Panc1 (cell line): ENCODE measurements at places on chromosomes 12 and 14. TPM values are rescaled to one million over a fixed set of nuclear protein-coding genes. Genes with fewer than 3 reads are reported as not detected.

TSPAN11 gene
- not detected for total RNA-seq

ANO2 gene
- total RNA-seq = not detected

AJUBA gene
- 50.2 TPM for total RNA-seq

PLEK2 gene
- total RNA-seq = 9.1 TPM

BHLHE41 gene
- total RNA-seq = 147 TPM

SYT1 gene
- total RNA-seq = 3.0 TPM

CD163L1 gene
- not detected for total RNA-seq

LRIG3 gene
- total RNA-seq = 12.1 TPM

DHRS2 gene
- total RNA-seq = 1.0 TPM

WDHD1 gene
- 21.7 TPM for total RNA-seq

MARCHF9 gene
- 2.3 TPM for total RNA-seq

TEX52 gene
- not detected for total RNA-seq

TSPAN8 gene
- 4.2 TPM for total RNA-seq

CBLN3 gene
- 1.0 TPM for total RNA-seq

DNA sequence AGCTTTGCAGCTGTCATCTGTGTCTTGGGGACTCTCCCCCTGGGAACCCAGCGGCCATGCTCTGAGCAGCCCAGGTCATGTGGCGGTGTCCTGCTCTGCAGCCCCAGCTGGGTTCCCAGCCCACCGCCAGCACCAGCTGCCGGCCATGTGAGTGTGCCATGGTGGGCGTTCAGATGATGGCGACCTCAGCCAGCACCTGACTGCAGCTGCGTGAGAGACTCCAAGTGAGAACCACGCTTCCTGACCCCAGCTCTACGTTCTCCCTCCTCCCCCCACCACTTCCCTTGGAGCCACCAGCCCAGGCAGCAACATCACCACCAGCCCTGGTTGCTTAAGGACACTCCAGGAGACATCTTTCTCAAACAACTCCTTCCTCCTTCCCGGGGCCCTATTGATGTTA is 68.8 kb downstream of the SLC24A4 start:
- no peak for DNase-seq

GRCh38 chr14:50943261-50943942 is 881 bp downstream of the PYGL start:
- DNase-seq = no peak

DNA sequence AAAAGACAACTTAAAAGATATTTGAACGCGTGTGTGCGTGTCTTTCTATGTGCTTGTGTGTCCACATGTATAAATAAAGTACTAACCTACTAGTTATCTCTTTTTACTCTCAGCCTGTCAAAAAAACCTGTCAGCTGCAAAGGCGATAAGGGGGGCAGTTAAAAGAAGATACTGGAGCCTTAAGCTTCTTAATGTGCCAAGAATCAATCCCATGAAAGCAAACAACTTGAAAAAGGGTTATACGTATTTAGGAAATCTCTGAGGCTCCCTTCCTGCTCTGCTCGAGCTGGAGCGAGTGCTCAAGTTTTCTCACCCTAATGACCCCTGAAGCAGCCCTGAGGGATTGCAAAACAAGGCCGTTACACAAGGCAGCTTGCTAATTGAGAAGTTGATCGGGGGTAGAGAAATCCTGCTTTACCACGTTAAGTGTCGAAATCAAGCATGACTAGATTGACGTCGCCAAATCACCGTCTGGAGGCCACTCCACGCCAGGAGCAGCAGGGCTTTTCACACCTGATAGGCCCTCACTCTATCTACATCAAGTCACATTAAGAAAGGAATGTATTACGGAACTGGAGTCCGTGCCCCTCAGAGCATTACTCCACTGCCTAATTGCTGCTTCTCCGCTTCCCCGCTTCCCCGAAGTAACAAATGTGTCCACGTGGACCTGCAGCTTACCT is 32.4 kb downstream of the LMO3 start:
- no peak for DNase-seq

DNA sequence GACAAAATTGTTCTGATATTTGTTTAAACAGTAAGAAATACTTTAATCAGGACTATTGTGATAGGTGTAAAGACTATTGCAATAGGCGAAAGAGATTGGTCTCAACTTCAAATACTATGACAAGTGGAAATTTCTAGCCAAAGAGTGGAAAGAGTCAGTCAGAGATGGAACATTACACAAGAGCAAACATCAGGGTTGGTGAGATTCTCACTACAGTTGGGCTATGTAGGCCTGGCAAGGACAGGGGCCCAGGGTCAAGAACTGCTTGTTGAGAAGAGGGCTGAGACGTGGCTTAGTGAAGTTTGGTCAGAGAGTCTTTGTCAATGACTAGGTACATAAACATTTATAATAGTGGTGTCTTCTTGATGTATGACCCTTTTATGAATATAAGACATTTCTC is 19.4 kb downstream of the CAND1 start:
- no peak for DNase-seq

- DNase-seq = no peak
These were observed 364.0 kb downstream of the NRXN3 start for GRCh38 chr14:78534141-78534540.

DNA sequence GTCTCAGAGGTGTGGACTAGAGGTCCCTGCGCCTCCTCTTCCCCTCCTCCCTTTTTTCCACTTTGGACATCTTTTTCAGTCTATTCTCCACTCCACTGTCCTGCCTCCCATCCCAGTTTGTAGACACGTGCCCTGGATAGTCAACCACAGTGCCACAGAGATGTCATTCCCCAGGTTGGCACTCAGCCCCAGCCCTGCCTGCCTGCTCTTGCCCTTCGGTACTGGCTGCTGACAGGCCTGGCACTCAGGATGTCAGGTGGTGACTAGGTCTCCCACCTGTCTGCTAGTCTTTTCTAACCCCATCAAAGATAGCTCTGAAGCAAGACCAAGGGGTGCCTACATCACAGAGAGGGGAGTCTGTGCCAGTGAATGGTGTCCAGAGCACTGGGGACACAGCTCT is 15.8 kb downstream of the KRT71 start:
- DNase-seq = no peak

- DNase-seq = no peak
These were observed 1.4 kb downstream of the FOXA1 start for GRCh38 chr14:37593511-37594237.

DNA sequence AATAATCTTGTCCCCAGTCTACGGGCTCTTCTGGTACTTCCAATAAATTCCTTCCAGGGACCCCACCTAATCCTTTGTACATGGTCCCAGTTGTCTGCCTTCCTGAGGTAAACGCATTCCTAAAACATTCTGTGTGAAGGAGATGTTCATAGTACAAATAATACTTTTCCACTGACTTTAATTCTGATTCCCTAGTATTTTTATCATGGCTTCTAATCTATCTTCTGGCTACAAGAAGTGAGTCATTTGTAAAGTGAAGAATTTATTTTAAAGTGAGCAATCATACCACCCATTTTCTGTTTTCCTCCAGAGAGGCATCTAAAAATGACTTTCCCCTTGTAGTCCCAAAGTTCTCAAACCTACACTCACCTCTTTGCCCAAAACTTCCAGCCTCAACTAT is 65.9 kb upstream of the NUDT4 start:
- DNase-seq = no peak

GRCh38 chr14:68162887-68163286 is 343.3 kb downstream of the RAD51B start:
- DNase-seq = no peak

- DNase-seq = no peak
These were observed 61.0 kb upstream of the PELI2 start for GRCh38 chr14:56057071-56057741.

DNA sequence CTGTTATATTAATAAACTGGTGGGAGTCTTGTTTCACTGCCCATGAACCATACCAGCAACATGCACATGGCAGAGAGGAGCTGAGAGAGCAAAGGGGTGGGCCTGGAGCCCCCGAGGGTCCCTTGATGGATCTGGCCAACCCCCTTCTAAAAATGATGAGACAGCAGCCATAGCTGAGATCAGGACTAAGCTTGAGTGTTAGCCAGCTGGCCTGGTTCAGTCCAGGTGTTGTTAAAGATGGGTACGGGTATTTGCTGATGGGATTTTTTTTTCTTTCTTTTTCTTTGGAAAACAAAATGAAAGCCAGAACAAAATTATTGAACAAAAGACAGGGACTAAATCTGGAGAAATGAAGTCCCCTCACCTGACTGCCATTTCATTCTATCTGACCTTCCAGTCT is 16.0 kb downstream of the PCBP2 start:
- DNase-seq = no peak

GRCh38 chr12:62106547-62107185 is 153.5 kb upstream of the USP15 start:
- no peak for DNase-seq

DNA sequence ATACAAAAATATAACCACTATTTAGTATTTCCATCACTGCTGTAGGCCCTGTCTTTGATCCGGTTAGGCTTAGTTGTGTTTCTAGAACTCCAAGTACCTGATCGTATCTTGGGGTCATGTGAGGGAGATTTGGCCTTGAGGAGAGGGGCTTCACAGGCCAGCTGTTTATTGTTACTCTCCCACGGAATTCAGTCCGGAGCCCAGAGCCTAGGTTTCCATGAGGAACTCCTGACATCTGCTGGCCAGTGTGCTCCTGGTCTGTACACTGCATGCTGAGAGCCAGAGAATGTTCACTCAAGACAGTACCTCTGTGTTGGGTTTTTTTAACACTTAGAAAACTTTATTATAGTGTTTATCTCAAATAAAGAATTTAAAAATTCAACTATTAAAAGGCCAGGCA is 341.0 kb upstream of the TMEM132C start:
- no peak for DNase-seq

- peak; percentile 67 for DNase-seq
These were observed 6.1 kb downstream of the CCDC184 start for GRCh38 chr12:48189331-48190125.

DNA sequence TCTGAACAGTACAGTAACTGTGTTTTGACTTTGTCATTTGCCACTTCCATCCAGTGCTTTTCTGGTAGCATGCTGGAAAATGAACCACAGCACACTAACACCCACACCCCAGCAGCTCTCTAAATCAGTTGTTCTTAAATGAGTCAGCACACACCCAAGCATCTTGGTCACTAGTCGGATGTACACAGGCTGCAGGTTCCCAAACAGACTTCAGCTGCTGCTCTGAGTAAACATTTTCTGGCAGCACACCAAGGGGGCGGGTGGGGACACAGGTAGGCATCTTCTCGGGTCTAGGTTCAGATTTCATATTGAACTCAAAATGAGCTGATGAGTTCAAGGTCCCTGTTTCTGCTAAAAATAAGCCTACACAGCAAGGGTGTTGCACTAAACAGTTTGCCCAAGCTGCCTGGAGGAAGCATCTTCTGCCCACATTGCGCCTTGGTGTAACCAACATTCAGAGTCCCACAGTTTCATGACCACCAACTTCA is 39.8 kb downstream of the IFNG start:
- no peak for DNase-seq

GRCh38 chr12:91274916-91275315 is 92.3 kb upstream of the DCN start:
- no peak for DNase-seq

- no peak for DNase-seq
These were observed 176.2 kb upstream of the NOVA1 start for GRCh38 chr14:26773906-26774593.

DNA sequence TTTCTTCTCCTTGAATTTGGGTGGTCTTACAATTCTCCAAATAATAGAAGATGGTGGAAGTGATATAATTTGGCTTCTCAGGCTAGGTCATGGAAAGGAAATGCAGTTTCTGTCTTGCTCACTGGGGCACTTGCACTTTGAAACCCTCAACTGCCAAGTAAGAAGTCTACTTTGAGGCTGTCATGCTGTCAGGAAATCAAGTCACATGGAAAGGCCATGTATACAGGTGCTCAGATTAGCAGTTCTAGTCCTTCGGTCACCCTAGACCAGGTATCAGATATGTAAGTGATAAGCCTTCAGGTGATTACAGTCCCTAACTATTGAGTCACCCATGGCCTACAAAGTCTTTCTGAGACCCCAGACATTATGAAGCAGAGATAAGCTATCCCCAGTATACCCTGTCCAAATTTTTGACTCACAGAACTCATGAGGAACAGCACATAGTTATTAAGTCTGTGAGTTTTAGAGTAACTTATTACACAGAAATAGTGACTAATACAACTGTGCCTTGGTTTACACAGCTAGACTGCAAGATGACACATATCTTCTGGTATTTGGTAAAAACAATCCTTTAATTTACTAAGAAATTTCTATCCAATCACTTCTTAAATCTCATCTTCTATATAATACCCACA is 26.3 kb upstream of the BBS10 start:
- no peak for DNase-seq

GRCh38 chr14:91339671-91340369 is 77.8 kb downstream of the CCDC88C start:
- no peak for DNase-seq

- DNase-seq = no peak
These were observed 3.4 kb downstream of the KLRB1 start for GRCh38 chr12:9604287-9604686.

- no peak for DNase-seq
These were observed 1.3 kb downstream of the TMEM233 start for GRCh38 chr12:119594772-119595445.

GRCh38 chr12:43112101-43112920 is 439.7 kb downstream of the ADAMTS20 start:
- DNase-seq = no peak

- no peak for DNase-seq
These were observed 16.8 kb upstream of the RTRAF start for GRCh38 chr14:51972566-51972965.

DNA sequence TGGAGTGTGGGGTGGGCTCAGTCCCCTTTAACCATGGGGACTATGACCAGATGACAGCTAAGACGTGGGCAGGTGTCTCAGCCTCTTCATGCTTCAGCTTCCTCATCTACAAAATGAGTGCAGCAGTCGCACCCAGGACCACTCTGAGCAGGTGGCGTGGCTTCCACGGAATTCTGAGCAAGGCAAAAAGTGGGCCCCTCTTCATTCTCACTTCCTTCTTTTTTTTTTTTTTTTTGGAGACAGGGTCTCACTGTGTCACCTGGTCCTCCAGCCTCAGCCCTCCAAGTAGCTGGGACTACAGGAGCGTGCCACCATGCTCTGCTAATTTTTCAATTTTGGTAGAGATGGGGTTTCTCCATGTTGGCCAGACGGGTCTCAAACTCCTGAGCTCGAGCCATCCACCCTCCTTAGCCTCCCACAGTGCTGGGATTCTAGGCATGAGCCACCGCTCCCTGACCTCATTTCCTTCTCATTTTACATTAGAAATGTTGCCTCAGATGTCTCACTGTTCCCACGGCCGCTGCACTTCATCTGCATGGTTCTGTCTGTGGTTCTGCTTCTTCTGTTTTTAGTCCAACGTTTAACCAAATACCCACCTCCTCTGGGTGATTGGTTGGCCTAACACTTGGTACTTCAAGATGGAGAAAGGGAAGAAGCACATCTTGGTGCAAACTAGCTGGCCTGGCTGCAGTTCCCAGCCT is 41.3 kb upstream of the BCL7A start:
- no peak for DNase-seq

GRCh38 chr14:86999036-86999435 is 993.9 kb downstream of the GALC start:
- DNase-seq = no peak
